ENCODE measurements at places on chromosomes 1 and 21. TPM values are rescaled to one million over a fixed set of nuclear protein-coding genes. Genes with fewer than 3 reads are reported as not detected.

DNA sequence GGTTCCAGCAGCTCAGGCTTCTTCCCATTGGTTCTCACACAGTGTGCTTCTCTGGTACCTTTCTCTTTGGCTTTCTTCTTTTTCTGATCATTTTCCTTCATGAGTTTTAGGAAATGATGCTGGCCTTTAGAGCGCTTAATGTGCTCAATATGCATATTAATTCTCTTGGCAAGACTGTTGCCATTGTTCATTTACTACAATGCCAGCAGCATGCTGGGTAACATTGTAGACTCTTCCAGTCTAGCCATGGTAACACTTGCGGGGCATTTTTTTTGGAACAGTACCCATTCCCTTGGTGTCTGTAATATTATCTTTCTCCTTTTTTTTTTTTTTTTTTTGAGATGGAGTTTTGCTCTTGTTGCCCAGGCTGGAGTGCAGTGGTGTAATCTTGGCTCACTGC is 21.7 kb downstream of the UBE4B start:
- H3K4me3 ChIP-seq: no peak overlapping the region
- peaks cover 29% of the 10 kb centered on the region for H3K36me3 ChIP-seq
- peaks cover 35% of the 10 kb centered on the region for H3K4me1 ChIP-seq
- no peak overlapping the region for H3K27ac ChIP-seq

DNA sequence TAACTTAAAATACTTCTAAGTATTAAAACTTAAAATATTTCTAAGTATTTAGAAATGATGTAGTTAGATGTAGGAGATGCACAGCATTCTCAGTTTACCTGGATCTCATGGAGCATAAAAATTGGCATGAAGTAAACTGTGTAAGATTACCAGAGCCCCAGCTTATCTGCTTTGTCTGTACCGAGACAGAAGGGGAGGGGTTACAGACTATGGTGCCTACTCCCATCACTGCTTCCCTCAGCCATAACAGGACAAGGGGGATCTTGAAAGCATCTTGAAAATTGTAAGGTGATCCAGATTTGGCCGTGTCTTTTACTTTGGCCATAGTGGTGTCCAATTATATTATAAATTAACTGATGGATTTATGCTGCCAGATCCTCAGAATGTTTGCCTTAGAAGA is 18.8 kb downstream of the NRDC start:
- H3K27ac ChIP-seq: no peak overlapping the region
- no peaks in the 10 kb centered on the region for H3K4me1 ChIP-seq
- no peak overlapping the region for H3K4me3 ChIP-seq
- peaks cover 4% of the 10 kb centered on the region for H3K36me3 ChIP-seq
- DNase-seq: no peak

Gene BRINP2
- 0.91 TPM for total RNA-seq

DNA sequence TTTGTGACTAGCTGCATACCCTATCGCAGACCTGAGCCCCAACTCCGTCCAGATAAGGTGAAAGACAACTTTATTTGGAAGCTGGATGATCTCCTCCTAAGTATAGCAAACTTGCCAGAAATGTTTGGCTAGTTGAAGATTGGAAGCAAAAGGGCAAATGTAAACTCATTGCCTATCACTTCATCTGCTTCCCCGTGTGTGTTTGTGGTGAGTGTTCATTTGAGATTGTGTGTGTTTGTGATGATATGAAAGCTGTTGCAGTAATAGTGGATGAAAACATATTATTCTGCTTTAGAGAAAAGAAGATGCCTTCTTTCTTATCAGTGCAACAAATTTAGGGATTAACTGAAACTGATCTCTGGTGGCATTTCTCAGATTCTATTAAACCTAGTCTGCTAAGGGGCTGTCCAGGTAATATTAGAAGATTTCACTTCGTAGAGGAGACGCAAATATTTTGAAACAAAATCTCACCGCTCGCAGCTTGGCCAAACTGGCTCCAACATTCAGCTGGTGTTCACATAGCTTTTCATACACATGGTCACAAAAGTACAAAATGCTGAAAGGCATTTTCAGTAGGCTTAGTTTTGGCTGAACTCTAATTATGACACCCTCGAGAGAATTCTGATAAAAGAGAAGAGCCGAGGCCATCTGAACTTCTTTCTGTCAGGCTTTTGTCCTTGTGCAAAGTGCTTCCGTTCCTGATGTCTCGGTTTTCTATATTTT is 1.1 kb downstream of the TBX19 start:
- DNase-seq: no peak
- H3K4me3 ChIP-seq: no peak overlapping the region
- peaks cover 25% of the 10 kb centered on the region for H3K4me1 ChIP-seq

GRCh38 chr1:240794046-240794843 is 182.3 kb upstream of the GREM2 start:
- H3K36me3 ChIP-seq: no peaks in the 10 kb centered on the region
- H3K4me1 ChIP-seq: no peaks in the 10 kb centered on the region
- no peak for DNase-seq
- H3K4me3 ChIP-seq: no peak overlapping the region

All from esophagus muscularis mucosa (tissue), 4 donors.